Central memory CD4-positive, alpha-beta T cell (primary cell): ENCODE measurements at places on chromosomes 2 and 18.

GRCh38 chr2:85733121-85733960 is 20.4 kb upstream of the ATOH8 start:
- DNase-seq = no peak

DNA sequence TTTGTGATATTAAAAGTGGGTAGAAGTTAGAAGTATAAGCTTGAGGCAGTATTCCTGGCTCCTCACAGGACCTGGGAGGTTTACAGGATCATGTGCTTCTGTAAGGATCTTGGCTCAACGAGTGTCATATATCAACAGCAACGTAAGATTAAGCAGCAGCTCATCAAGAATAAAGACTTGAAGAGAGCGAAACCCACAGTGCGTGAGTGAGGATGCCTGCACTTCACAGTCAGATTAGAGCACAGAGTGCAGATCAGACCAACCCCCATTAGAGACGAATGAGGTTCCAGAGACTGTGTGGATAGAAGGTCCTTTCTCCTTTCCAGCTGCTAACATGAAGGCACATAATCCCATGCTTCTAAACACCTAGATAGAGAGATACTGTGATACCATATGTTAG is 1656.7 kb upstream of the NXPH2 start:
- no peak for DNase-seq

GRCh38 chr2:159879051-159879604 is 81.1 kb upstream of the CD302 start:
- no peak for DNase-seq

DNA sequence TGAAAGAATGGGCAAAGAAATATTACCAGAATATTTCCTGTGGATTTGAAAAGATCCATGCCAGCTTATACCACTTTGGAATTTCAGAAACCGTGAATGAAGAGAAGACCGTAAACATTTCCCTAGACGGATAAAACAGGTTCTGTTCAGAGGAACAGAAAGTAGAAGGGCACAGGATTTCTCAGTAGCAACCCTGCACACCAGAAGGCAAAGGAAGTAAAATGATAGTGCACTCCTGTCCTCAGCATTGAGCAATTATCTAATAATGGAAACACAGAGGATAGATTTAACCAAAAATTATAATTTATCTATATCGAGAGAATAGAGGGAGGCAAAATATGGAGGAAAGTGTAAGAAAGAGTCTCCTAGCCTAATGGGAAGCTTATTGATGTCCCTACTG is 87.0 kb upstream of the ITGA6 start:
- no peak for DNase-seq

DNA sequence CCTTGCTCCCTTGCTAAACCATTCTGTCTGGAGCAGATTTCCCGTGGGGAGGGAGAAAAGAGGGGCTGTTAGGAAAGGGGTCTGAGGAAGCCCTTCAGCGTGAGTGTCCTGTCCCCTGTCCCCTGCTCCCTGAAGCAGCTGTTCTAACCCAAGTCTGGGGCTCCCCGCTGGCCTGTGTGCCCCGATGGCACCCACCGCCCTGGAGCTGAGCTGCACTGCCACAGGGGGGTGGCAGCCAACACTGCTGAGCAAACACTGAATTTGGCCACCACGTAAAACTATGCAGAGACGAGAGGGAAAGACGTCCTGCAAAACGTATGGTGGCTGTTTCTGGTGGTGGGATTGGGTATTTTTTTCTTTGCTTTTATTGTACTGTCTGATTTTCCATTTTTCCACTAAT is 17.9 kb downstream of the KCNG2 start:
- DNase-seq = no peak

DNA sequence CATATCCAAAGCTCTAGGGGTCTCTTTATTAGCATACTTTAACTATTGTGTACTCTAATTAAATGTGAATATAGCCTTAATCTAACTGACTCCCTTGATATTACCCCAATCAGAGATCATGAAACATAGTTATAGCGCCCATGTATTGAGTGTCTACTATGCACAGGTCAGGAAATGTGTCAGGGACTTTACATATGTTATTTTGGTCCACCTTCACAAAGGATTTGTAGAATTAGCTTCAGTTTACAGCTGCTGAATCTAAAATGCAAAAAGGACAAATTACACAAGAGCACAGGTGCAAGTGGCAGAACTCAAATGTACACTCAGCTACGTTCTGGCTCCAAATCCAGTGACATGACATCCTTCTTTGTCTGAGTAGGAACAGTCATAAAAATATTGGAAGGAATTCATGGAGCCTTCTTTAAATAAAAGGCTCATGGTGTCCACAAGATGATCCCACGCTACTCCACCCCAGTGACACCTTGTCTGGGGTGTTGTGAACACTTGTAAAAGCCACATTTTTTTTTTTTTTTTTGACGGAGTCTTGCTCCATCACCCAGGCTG is 38.7 kb upstream of the ATL2 start:
- DNase-seq = no peak

DNA sequence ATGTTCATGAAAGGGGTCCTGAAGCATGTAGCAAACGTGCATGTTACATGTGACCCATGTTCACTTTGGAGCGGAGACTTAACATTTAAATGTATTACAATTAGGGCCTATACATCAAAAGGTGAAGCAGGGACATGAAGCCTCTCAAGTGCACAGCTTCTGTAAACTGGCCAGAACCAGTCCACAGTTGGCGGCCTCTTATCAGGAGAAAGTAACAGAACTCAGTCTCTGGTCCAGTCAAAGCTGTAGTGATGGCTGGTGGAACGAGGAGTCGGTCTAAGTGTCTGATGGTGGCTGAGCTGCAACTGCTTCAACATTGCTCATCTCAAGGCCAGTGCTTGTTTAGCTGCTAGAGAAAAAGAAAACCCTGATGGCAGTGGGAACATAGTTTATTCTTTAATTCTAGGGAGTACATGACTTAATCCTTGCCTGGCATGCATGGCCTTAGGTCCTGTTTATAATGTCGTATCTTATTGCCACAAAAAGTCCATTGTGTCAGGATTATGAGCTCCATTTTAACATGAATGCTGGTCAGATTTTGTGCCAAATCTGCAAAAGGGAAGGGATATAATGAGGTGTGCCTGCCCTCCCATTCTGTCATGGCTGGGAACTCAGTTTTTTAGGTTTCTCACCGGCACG is 22.2 kb upstream of the YES1 start:
- no peak for DNase-seq

- no peak for DNase-seq
These were observed 41.5 kb downstream of the NCKAP5 start for GRCh38 chr2:133526530-133527300.

DNA sequence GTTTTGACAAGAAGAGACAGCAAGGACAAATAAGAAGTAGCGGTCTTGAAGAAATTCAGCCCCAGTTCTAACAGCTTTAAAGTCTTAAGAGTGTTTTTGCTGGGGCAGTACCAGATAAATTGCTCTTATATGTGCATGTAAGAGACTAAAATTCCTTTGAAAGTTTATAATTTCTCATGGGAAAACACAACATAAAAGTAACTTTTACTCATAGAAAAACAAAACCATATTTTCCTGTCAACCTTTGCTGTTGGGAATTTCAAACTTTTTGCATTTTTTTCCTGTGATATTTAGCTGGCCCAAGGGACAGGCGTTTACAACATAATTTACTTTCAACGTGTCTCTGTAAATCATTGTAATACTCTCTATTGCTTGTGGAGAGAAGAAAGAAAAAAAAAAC is 767.8 kb upstream of the ZEB2 start:
- no peak for DNase-seq

DNA sequence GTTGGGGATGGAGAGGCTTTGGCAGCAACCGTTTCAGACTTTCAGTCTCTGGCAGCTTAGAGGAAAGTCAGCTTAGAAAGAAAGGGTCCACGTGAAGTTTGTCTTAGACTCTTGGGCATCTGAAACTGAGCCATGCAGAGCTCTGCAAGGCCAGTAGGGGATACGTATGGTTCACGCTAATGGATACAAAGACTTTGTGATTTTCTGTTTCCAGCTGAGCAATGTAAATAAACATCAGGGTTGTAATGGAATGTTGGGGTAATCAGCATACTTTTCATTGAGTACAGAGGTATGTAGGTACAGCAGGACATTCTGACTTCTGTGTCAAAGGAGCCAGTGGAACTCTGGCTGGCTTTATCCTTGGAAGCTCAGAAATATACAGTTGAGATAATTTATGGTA is 31.0 kb downstream of the RALB start:
- DNase-seq = no peak

DNA sequence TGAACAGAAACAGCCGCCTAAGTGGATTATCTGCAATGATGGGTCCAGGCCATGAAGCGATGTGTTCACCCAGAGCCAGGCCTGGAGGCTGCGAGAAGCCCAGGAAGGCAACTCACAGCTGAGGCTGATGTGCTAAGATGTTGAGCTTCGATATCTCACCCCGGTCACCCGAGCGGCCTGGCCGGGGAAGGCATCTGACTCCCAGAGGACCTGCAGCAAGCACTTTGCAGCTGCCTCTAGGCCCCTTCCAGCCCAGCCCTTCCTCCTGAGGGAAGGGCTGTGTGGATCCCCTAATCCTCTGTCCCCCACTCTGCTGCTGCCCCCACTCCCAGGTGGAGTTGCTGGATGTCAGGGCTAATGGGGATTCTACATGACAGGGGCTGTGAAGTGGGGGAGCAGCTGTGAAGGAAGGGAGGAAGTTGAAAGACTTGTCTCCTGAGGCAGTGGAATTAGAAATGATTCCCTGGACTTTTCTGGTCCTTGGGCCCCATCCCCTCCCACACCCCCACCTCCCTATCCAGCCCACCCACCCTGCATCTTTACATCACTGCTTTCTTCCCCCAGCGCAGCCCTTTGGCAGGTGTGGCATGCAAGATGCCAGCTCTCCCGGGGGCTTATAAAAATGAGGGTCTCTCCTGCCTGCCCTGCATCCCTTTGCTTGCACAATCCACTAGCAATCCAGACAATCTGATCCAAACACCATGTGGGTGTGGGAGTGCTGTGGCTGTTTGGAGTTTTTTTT is 4.3 kb downstream of the ATP6V1B1 start:
- DNase-seq = no peak

- no peak for DNase-seq
These were observed 74.4 kb downstream of the KIAA1328 start for GRCh38 chr18:36903215-36903928.

DNA sequence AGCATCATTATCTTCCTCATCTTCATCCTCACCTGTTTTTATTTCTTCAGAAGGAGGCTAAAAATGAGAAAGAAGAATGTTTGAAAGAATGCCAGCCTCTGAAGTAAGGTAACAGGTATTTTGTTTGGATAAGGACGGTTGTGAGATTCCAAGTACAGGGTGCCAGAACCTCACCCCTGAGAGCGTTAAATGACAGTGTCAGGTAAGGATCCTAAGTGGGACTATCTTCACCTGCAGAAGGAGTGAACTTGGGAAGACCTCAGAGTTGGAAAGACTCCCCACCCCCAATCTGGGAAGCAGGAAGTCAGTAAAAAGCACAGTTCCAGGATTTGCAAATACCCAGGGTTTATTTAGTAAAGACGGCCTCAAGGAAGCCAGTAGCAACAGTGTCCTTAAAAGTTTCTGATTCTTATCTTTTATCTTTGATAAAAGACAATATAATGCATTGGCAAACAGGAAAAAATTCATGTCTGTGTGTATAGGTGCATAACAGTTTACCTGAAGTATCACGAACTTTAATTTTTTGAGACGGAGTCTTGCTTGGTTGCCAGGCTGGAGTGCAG is 52.3 kb downstream of the THOC1 start:
- no peak for DNase-seq

DNA sequence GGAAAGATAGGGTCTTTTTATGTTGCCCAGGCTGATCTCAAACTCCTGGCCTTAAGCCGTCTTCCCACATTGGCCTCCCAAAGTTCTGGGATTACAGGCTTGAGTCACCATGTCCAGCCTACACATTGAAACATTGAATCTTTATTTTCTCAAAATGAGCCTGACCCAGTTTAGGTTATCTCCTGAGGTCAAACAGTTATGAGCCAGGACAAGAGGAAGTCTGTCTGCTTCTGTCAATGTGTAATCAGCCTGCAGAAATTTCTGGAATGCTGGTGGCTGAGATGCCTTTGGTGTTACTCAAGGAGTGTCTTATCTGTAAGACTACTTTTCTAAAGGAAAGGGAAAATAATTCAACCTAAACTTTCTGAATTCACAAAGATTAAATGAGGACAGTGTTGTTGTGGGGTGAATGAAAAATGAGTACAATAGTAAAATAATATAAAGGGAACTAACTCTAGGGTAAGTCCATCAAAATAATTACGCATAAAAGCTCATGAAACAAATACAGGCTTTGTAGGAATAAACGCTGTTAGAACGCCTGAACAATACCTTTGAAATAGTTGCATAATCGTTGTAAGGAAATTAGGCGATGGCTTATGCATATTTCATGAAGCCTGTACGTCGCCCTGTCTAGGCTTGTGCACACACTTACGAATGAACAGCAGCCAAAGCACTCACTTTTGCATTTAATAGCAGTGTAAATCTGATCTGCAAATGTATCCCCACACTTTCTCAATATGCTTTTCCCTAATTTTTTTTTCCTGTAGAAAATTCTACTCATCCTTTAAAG is 260.8 kb downstream of the RDH14 start:
- DNase-seq = no peak

GRCh38 chr2:45637440-45637839 is 14.0 kb upstream of the PRKCE start:
- DNase-seq = no peak

DNA sequence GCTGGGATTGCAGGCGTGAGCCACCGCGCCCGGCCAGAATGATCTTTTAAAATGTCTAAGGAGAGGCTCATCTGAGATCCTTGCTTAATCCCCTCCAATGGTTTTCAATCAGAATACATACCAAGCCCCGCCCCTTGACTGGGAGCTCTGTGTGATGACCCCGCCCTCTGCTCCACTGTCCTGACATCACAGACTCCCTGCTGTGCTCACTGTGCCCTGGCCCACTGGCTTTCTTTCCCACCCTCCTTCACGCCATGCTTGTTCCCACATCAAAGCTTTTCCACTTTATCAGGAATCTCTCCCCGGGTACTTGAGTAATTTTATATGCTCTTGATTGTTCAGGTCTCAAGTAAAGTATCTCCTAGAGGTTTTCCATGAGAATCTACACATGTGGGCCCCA is 762.3 kb upstream of the ID2 start:
- no peak for DNase-seq

GRCh38 chr2:217223222-217223930 is 363.5 kb upstream of the TNP1 start:
- no peak for DNase-seq

DNA sequence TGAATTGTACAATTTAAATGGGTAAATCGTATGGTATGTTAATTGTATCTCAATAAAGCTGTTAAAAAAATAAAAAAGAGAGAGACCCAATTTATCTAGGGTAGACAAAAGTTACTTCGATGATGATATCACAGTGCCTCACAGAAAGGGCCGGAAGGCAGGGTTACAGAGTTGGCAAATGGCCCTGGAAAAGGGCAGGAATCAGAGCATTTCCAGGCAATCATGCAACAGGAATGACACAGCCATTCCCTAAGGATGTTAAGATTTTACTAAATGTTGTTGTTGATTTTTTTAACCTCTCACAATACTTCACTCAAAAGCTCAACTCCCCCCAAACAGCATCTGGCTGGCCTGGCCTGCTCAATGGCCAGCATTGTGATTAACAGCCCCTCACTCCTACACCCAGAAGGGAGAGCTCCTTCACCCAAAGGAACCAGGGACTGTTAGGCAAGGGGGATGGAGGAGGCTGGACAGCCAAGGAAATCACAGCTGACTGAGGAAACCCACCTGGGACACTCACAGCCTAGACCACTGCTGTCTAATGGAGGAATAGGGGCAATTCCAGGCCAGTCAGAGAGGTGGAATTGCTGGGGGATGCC is 7.7 kb upstream of the SP100 start:
- no peak for DNase-seq

GRCh38 chr2:221135699-221136098 is 436.4 kb downstream of the EPHA4 start:
- DNase-seq = no peak
